ENCODE measurements at places on chromosomes 6 and 20.

DNA sequence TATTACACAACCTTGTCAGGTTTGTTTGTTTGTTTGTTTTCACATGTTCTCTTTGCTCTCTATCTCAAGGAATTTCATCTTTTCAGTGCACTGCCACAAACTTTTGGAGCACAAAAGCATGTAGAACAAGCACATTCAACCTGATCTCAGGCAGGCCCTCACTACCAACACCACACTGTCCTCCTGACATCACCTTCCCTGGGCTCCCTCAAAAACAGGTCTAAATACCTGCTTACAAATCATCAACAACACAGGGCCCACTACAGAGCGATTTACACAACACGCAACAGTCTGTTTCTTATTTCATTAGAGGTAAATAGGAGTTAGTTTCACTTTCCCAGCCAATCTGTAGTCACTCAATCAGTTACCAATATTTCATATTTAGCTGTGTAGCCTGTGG is 241.4 kb downstream of the EPHA7 start:
- no peak for DNase-seq

DNA sequence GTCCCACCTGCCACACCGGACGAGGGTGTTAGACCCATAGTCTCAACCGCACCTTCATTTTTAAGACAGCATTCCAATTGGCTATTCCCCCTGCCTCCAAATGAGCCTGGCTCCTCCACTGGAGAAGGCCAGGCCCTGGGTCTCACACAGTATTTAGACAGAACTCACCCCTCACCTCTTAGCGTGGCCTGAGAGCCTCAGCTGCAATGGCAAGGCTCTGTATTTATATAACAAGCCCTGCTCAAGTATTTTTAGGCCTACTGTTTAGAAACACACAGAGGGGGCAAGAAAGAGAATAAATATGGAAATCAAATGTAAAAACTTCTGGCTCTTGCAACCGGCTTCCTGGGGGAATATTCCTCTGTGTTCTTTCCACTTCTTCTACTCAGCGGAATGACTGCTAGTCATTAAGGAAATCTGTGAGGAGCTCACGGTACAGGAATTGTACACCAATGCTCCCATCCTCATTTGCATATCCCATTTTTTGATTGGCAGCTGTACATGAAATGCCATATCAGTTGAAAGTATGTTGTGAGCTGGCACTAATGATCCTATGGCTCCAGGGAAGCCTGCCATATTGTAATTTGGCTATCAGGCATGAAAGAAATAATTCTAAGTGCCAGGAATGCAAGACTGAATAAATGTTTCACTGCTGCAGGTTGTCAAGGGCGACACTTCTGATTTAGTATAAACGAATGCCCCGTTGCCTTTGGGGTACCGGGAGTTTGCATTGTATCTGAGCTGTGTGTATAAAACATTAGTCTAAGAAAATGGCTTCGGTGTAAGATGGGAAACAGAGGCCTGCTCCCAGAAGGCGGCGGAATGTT is 207.5 kb downstream of the ZNF217 start:
- no peak for DNase-seq

GRCh38 chr6:135063926-135064325 is 9.3 kb upstream of the HBS1L start:
- DNase-seq: no peak

DNA sequence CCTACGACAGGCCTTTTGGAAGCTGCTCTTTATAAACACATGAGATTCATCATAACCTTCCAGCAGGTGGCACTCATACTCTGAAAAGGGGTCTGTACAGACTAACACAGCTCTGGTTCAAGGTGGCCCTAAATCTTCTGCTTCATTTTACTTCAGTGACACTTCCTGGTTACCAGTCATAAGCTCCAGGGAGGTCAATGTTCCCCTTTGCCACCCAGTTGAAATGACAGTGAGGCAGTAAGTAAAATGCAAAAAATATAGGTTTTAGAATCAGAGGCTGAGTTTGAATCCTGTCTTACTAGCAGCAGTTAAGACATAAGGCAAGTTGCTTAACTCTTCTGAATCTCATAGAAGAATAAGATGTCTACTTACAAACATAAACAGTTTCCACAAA is 132.8 kb downstream of the CDK19 start:
- peak; percentile 16 for DNase-seq

DNA sequence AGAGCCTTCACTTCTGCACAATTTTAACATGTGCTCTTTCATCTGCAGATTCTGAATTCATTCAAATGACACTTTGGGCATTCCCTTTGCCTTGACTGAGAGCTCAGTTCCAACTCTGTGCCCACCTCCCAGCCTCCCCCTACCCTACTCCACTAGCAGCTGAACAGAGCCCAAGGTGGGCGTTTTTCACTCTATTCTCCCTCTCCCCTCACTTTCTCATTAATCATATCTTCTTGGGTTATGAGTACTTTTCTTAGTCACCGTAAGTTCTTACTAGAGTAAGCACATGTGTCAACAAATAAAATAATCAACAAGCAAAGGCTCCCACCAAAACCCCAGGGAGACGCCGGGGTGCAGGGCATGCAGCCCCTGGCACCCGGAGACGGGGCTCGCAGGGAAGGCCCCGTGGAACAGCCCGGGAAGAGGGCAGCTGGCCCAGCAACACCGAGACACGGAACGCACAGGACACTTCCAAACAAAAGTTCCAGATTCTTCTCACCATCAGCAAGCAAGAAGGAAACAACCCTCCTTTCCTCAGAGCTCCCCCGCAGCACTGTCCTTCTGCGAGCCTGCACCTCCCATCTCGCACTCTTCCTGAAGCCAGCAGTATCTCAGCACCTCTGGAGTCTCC is 34.1 kb downstream of the TAF4 start:
- DNase-seq: no peak

- no peak for DNase-seq
These were observed 913 bp downstream of the BTN2A2 start for GRCh38 chr6:26383624-26384417.

GRCh38 chr6:118012944-118013343 is 105.9 kb downstream of the SLC35F1 start:
- DNase-seq: no peak

DNA sequence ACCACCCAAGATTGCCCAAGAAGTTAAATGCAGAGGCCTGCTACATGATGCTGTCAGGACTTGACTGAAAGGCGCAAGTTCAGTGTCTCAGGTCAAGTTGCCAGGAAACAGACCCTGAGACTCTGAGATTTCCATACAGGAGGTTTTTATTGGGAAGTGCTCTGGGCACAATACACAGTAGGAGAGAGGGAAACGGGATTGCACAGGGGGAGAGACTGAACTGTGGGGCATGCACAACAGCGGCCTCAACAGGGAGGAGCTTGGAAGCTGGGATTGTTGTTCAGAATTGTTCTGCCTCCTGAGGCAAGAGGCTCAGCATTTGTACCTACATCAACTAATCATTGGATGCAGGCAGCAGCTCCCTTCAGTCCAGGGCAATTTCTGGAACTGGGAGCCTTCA is 6.7 kb downstream of the STX11 start:
- no peak for DNase-seq

DNA sequence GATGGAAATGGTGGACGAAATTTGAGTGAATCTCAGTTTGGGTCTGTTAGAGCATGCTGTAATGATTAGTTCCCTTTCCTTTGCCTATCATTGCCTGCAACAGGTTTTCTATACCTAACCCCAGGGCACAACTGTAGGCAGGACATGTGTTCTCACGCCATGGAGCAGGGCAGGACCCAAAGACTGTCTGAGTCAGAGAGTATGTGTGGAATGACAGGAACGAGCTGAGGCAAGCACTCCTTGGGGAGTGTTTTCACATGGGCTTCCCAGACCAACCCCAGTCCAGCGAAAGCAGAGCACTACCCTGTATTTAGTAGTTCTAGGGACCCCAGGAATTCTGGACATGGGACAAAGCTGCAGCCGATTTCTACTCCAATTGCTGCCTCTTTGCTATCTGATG is 234.2 kb downstream of the HACE1 start:
- DNase-seq: no peak

DNA sequence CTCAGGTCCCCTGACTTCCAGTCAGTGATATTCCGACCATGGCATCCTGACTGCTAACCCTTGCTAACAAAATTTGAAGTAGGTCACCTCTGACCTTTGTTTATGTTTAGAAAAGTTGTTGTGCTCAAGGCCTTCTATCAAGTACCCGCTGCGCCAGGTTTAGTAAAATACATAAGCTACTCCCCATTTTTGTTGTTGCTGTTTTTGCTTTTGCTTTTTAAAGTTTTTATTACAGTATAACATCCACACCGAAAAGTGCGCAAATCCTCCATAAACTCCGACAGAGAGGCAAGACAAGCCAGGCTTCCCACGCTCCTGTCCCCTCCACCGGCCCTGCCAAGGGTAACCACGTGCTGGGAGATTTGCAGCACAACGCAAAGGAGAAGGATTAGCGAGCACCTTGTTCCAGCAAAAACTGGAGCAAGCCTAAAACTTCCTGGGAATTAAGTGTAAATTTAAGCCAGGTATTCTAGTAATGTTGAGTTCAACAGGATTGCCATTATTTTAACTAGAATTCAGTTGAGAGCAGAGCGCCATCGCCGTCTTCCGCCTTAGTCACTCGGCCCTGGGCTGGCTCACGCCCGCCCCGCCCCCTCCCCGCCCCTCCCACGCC is 17.8 kb upstream of the HMGN4 start:
- no peak for DNase-seq

GRCh38 chr6:143279385-143279784 is 171.1 kb downstream of the ADAT2 start:
- DNase-seq: no peak

GRCh38 chr20:37986044-37986858 is 47.0 kb downstream of the TTI1 start:
- no peak for DNase-seq

DNA sequence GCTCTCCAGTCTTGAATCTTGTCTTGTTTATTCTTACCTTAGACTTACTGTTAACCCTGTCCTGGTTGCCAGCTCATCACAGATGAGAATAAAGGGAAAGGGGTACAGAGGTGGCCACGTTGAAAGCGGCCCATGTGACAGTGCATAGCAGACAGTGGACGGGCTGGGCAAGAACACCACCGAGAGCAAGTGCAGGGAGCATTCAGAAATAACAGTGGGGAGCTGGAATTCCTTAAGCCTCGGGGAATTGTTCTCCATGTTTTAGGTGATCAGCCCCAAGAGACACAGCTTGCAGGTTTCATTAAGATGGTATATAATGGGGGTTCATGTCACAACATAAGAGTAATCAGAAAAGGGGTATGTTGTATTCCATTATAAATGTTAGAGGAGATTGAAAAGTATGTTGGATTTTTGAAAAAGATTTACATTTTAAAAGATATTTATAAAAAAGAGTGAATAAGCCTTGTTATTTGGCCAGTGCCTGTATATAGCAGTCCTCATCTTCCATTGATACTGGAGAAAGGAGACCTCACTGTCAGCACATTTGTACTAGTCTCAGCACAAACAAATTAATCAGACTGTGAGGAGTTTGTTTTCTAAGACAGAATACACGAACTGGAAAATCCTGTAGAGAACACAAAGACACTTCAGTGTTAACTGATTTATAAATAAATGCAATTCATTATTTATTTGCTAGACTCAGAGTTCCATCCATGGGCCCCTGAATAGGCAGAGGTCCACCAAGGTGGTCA is 35.4 kb downstream of the VAPB start:
- no peak for DNase-seq

DNA sequence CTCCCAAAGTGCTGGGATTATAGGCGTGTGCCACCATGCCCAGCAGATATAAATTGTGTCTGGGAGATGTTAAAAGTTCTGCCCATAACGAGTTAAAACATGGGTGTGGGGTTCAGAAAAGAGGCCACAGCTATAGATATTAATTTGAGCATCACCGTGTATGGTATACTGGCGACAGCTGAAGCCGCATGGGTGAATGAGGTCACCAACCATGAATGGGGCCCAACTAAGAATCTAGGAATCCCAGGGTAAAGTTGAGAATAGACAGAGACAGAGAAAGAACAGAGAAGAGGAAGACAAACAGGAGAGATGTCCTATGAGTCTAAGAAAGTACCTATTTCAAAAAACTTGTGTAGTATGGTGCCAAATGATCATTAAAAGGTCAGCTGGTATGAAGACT is 50.9 kb downstream of the ILRUN start:
- DNase-seq: no peak

- peak; percentile 5 for DNase-seq
These were observed 394 bp downstream of the AKAP12 start for GRCh38 chr6:151240036-151240685.

DNA sequence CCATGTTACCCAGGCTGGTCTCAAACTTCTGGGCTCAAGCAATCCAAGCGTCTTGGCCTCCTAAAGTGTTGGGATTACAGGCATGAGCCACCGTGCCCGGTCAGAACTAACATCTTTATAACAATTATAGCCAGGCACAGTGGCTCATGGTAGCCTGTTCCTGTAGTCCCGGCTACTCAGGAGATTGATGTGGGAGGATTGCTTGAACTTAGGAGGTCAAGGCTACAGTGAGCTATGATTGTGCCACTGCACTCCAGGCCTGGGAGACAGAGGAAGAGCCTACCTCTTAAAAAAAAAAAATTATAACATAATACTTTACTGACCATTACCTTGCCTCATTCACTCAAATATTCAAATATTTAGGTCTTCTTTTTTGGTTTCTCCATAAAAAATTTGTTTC is 16.8 kb upstream of the MYMX start:
- DNase-seq: no peak

- no peak for DNase-seq
These were observed 299.4 kb upstream of the NRSN1 start for GRCh38 chr6:23826572-23826971.

- no peak for DNase-seq
These were observed 75.2 kb downstream of the MAP3K5 start for GRCh38 chr6:136716917-136717715.

DNA sequence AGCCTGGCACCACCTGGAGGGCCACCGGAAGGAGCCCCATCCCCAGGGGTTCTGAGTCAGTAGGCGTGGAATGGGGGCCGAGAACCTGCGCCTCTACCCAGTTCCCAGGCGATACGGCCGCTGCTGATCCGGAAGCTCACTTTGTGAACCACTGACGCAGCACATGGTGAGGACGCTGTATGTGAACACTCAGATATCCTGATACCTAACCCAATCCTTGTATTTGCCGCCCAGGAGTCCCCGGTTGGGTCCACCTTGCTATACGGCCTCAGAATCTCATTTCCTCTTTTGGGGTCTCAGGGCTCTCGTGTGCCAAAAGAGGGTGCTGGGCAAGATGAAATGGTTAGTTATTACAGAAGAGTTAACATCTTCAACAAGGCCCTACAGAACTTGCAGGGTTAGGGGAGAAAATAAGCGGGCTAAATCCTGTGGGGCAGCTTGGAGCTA is 604 bp upstream of the RAB5IF start:
- DNase-seq: peak; percentile 20

GRCh38 chr6:127854009-127854408 is 46.8 kb downstream of the THEMIS start:
- no peak for DNase-seq

- DNase-seq: no peak
These were observed 52.2 kb downstream of the MANEA start for GRCh38 chr6:95629551-95629950.

GRCh38 chr6:157221049-157221816 is 102.1 kb downstream of the TMEM242 start:
- DNase-seq: peak; percentile 76

GRCh38 chr20:29408034-29408695 is 1849.3 kb upstream of the DEFB115 start:
- no peak for DNase-seq

GRCh38 chr20:36130390-36130789 is 24.1 kb upstream of the EPB41L1 start:
- no peak for DNase-seq
